ENCODE measurements at places on chromosomes 12 and 14. TPM values are rescaled to one million over a fixed set of nuclear protein-coding genes. Genes with fewer than 3 reads are reported as not detected.

NPFF gene
- total RNA-seq, result not detected

MIP gene
- not detected for total RNA-seq

BCL2L14 gene
- total RNA-seq, result not detected

TMEM63C gene
- total RNA-seq, result 1.4 TPM

BDKRB2 gene
- total RNA-seq, result 0.64 TPM

KLRK1 gene
- not detected for total RNA-seq

CLEC4A gene
- not detected for total RNA-seq

WDR20 gene
- total RNA-seq, result 7.7 TPM

MLXIP gene
- 11.7 TPM for total RNA-seq

KRT77 gene
- total RNA-seq, result not detected

PIK3C2G gene
- total RNA-seq, result under 0.01 TPM

SERPINA12 gene
- not detected for total RNA-seq

EEF1AKMT3 gene
- total RNA-seq, result 10.4 TPM

ZDHHC22 gene
- total RNA-seq, result not detected

CKAP4 gene
- 65.0 TPM for total RNA-seq

CCDC175 gene
- not detected for total RNA-seq

PROX2 gene
- total RNA-seq, result not detected

ZC2HC1C gene
- total RNA-seq, result 0.24 TPM

SYCP3 gene
- not detected for total RNA-seq

KRT2 gene
- total RNA-seq, result not detected

TMEM52B gene
- total RNA-seq, result not detected

AMDHD1 gene
- total RNA-seq, result not detected

DDN gene
- 0.43 TPM for total RNA-seq

NOVA1 gene
- 0.72 TPM for total RNA-seq

CFAP251 gene
- total RNA-seq, result 16.4 TPM

ARMH4 gene
- total RNA-seq, result 1.4 TPM

TTC6 gene
- 0.21 TPM for total RNA-seq

CLEC2A gene
- not detected for total RNA-seq

ABCD4 gene
- 19.0 TPM for total RNA-seq

ACRBP gene
- not detected for total RNA-seq

ANO2 gene
- total RNA-seq, result not detected

GPR135 gene
- 0.96 TPM for total RNA-seq

VRK1 gene
- total RNA-seq, result 16.8 TPM

ANKRD33 gene
- not detected for total RNA-seq

FBXW8 gene
- 4.7 TPM for total RNA-seq

GPR137C gene
- under 0.01 TPM for total RNA-seq

FSCB gene
- not detected for total RNA-seq

NDRG2 gene
- 13.2 TPM for total RNA-seq

KLHL33 gene
- not detected for total RNA-seq

AGAP2 gene
- total RNA-seq, result 0.21 TPM

GARIN6 gene
- total RNA-seq, result not detected

KRT72 gene
- total RNA-seq, result not detected

ZNF891 gene
- 0.43 TPM for total RNA-seq

ACVR1B gene
- total RNA-seq, result 13.0 TPM

LRRC74A gene
- not detected for total RNA-seq

NINJ2 gene
- total RNA-seq, result 0.48 TPM

ETV6 gene
- 6.0 TPM for total RNA-seq

CLEC4C gene
- not detected for total RNA-seq

CIROP gene
- total RNA-seq, result not detected

TC2N gene
- 50.3 TPM for total RNA-seq

PTGER2 gene
- not detected for total RNA-seq

RECQL gene
- 68.7 TPM for total RNA-seq

MGAT4C gene
- total RNA-seq, result not detected

SOAT2 gene
- not detected for total RNA-seq

SMIM41 gene
- total RNA-seq, result not detected
